ENCODE measurements at places on chromosomes 1 and 21. TPM values are rescaled to one million over a fixed set of nuclear protein-coding genes. Genes with fewer than 3 reads are reported as not detected.
A peak's percentile ranks its signal among the peaks of the same experiment; 100 is the strongest.

Gene HDGF
- 359 TPM for total RNA-seq

Gene SFT2D2
- total RNA-seq, result 106 TPM

Gene C1orf159
- 20.5 TPM for total RNA-seq

Gene S100A7
- not detected for total RNA-seq

Gene FCMR
- 16.7 TPM for total RNA-seq

Gene SLC1A7
- not detected for total RNA-seq

Gene NBPF4
- 0.97 TPM for total RNA-seq

Gene CA6
- total RNA-seq, result 0.41 TPM

Gene ZBED6
- 21.9 TPM for total RNA-seq

Gene HMCN1
- 0.18 TPM for total RNA-seq

DNA sequence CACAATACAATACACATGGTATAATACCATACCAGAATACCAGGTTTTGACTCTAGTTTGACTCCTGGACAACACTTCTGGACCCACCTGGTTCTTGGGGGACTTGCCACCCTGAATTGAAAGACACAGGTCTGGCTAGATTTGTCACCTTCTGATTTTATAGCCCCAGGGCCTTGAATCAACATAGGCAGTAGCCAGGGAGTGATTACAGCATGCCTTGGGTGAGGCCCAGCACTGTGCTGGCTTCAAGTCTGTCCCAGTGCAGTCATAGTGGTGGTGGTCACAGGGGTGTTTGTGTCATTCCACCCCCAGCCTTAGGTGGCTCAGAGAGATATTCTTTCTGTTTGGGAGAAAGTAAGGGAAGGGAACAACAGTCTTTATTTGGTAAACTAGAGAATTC lies 23.3 kb upstream of the SNX7 start:
- no peak for DNase-seq
- H3K4me3 ChIP-seq, result no peak overlapping the region
- no peaks in the 10 kb centered on the region for H3K36me3 ChIP-seq
- H3K27me3 ChIP-seq, result no peaks in the 10 kb centered on the region
- H3K27ac ChIP-seq, result no peak overlapping the region

- H3K36me3 ChIP-seq, result no peaks in the 10 kb centered on the region
- no peak overlapping the region for H3K27ac ChIP-seq
- peaks cover 7% of the 10 kb centered on the region for H3K27me3 ChIP-seq
- DNase-seq, result no peak
- no peaks in the 10 kb centered on the region for H3K4me1 ChIP-seq
These were observed 52.5 kb upstream of the AJAP1 start for GRCh38 chr1:4601941-4602340.

- peak overlapping the region; percentile 90 for H3K27ac ChIP-seq
- H3K4me3 ChIP-seq, result peak overlapping the region; percentile 70
- H3K36me3 ChIP-seq, result peaks cover 53% of the 10 kb centered on the region
- DNase-seq, result no peak
- peaks cover 61% of the 10 kb centered on the region for H3K4me1 ChIP-seq
These were observed 3.2 kb downstream of the LRRC8C start for GRCh38 chr1:89635825-89636815.

- no peak for DNase-seq
- H3K4me1 ChIP-seq, result no peaks in the 10 kb centered on the region
- no peak overlapping the region for H3K4me3 ChIP-seq
- H3K27me3 ChIP-seq, result no peaks in the 10 kb centered on the region
- no peaks in the 10 kb centered on the region for H3K36me3 ChIP-seq
These were observed 332.5 kb upstream of the CAMK1G start for GRCh38 chr1:209250861-209251636.

DNA sequence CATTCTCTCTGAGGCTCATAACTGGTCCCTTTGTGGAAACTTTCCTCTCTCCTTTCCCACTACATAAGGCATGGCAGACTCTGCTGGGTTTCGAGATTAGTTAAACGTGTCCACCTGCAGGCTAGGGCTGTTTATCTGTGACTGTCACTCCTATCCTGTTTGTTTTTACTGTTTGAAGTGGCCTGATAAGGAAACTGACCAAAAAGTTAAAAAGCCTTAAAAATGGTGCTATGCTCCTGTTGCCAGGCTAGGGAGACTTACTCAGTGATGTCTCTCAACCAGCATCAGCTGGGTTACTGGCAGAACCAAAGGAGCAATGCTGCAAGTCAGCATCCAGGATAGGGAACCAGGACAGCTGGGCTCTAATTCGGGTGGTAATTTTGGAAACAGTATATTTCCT lies 3.9 kb downstream of the PIGV start:
- H3K27me3 ChIP-seq, result no peaks in the 10 kb centered on the region
- H3K4me3 ChIP-seq, result peak overlapping the region; percentile 74
- peaks cover 49% of the 10 kb centered on the region for H3K36me3 ChIP-seq
- peak overlapping the region; percentile 96 for H3K27ac ChIP-seq
- H3K4me1 ChIP-seq, result peaks cover 43% of the 10 kb centered on the region
- no peak for DNase-seq

- H3K27ac ChIP-seq, result no peak overlapping the region
- peaks cover 14% of the 10 kb centered on the region for H3K4me1 ChIP-seq
- no peaks in the 10 kb centered on the region for H3K27me3 ChIP-seq
- DNase-seq, result no peak
- no peak overlapping the region for H3K4me3 ChIP-seq
- no peaks in the 10 kb centered on the region for H3K36me3 ChIP-seq
These were observed 29.8 kb downstream of the SHISAL2A start for GRCh38 chr1:52662645-52663313.

- H3K36me3 ChIP-seq, result no peaks in the 10 kb centered on the region
- no peak overlapping the region for H3K4me3 ChIP-seq
- no peak overlapping the region for H3K27ac ChIP-seq
- no peaks in the 10 kb centered on the region for H3K27me3 ChIP-seq
These were observed 54.2 kb upstream of the PRKACB start for GRCh38 chr1:84089867-84090266.

DNA sequence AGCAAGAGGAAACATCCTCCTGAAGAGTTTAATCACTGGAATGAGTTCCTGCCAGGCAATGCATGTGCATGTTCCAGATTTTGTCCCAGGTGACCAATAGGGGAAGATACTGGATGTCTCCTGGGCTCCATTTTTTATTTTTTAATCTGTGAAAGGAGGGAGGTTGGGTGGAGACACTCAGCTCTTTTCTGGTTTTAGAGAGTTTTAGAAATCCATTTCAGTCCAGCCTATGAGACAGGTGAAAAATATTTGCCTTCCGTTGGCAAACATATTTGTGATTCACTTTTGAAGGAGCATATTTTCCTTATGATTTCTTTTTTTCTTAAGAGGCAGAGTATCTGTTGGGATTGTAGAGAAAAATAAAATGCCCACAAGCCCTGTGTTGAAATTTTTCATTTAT lies 70.7 kb downstream of the ABCA4 start:
- H3K4me1 ChIP-seq, result peaks cover 3% of the 10 kb centered on the region
- no peak for DNase-seq
- H3K27ac ChIP-seq, result no peak overlapping the region
- H3K27me3 ChIP-seq, result peaks cover 19% of the 10 kb centered on the region
- no peak overlapping the region for H3K4me3 ChIP-seq
- no peaks in the 10 kb centered on the region for H3K36me3 ChIP-seq

DNA sequence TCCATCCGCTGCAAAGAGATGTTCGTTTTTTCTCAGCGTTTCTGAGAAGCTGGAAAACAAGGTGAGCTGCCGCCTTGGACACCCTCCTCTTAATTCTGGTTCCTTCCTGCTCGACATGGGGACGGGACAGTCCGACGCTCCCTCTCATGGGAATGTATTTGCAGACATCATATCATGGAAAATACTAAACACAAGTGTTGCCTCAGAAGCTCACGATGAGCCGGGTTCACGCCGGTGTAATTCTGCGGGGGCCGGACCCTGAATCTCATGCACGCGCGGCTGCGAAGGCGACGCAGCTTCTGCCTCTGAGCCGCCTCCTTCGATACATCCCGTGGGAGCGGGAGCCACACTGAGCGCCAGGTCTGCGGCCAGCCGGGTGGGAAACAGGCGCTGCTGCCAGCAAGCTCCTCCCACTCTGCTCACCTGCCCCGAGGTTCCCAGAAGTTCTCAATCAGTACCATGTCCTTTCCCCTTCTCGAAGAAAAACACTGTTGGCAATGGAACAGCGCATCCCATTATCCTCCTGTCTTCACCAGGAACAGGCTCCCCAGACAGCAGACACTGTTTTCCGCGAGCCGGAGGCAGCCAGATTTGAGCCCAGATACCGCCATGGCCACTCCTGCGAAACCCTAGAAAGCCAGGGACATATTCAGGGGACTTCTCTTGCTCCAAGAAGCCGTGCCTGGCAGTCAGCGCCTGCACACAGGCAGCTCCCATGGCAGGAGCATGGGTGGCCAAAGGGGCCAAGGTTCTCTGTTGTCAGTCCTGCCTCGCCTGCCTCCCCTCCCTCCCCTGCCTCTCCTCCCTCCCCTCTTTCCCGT lies 98.0 kb downstream of the WDR4 start:
- H3K4me3 ChIP-seq, result no peak overlapping the region
- H3K4me1 ChIP-seq, result peaks cover 27% of the 10 kb centered on the region
- no peak for DNase-seq
- peaks cover 27% of the 10 kb centered on the region for H3K27me3 ChIP-seq
- H3K36me3 ChIP-seq, result no peaks in the 10 kb centered on the region
- no peak overlapping the region for H3K27ac ChIP-seq

- H3K27ac ChIP-seq, result no peak overlapping the region
- H3K36me3 ChIP-seq, result peaks cover 23% of the 10 kb centered on the region
- H3K4me3 ChIP-seq, result no peak overlapping the region
- H3K4me1 ChIP-seq, result peaks cover 68% of the 10 kb centered on the region
- DNase-seq, result no peak
These were observed 85.4 kb upstream of the LRRC8D start for GRCh38 chr1:89735479-89735878.

DNA sequence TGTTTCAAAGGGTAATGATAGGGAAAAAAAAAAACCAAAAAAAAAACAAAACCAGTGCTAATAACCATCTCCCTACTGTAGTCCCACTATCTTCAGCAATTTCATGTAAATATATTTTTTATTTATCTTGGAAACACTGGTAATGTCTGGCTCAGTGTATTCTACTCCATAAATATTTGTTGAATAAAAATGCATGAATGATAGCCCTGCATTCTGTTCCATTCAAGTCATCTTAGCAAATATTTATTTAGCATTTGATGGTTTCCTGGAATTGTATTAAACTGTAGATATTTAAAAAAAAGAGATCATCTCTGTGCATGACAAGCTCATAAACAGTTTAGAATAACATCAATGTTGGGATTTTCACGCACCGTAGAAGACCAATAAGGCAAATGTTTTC lies 24.2 kb downstream of the IL23R start:
- DNase-seq, result no peak
- H3K27ac ChIP-seq, result peak overlapping the region; percentile 39
- H3K4me1 ChIP-seq, result peaks cover 10% of the 10 kb centered on the region
- H3K4me3 ChIP-seq, result no peak overlapping the region
- no peaks in the 10 kb centered on the region for H3K36me3 ChIP-seq

- no peaks in the 10 kb centered on the region for H3K27me3 ChIP-seq
- no peak overlapping the region for H3K27ac ChIP-seq
- peaks cover 53% of the 10 kb centered on the region for H3K36me3 ChIP-seq
These were observed 149.0 kb downstream of the TGFBR3 start for GRCh38 chr1:91736715-91737615.

DNA sequence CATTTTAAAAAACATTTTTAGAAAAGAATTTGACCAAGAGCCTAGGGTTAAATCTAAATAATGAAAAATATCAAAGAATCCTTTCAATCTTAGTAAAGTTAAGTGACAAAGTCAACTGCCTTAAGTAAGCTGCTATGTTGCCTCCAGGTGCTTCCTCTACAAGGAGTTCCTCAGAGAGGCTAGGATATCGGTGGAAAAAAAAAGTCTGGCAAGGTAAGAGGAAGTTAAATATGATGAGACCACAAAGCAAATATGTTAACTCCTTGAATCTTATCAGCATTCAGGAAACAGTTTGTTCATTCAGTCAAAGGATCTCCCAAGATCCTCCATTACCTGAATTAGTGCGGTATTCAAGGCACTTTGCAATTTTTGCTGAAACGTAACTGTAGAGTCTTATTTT lies 563.5 kb downstream of the PTPRC start:
- peaks cover 2% of the 10 kb centered on the region for H3K4me1 ChIP-seq
- H3K4me3 ChIP-seq, result no peak overlapping the region
- H3K27me3 ChIP-seq, result peaks cover 11% of the 10 kb centered on the region

DNA sequence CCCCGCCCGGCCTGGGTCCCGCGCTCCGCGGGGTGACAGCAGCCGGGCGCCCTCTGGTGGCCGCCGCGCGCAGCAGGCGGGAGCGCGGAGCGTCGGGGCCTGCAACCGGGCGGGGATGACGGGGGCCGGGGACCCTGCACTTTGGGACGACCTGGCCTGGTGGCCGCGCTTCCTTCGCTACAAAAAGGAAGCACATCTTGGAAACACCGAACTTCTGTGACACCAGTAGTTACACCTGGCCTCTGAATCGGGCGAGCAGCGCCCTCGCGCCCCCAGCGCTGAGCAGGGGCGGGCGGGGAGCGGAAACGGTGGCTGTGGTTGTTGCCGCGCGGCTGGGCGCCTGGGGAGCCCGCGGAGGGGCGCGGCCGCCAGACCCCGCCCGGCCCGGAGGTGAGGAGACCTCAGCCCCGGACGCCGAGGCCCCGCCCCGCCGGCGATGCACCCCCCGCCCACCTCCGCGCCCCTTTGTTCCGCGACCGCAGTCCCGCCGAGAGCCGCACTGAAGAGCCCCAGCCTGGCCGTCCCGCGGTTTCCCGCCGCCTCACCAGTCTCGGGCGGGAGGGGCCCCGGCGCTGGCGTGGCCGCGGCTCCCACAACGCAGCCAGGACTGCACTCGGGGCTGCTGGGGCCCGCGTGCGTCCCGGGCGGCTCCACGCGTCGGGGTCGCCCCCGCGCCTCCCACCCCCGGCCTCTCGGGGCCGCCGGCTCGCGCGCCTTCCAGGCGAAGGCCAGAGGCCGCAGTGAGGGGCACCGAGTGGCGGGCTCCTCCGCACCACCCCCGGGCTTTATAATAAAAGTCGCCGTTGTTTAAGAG lies 59.3 kb downstream of the H3-3A start:
- H3K4me1 ChIP-seq, result peaks cover 27% of the 10 kb centered on the region
- peak; percentile 77 for DNase-seq
- H3K4me3 ChIP-seq, result peak overlapping the region; percentile 81
- no peaks in the 10 kb centered on the region for H3K36me3 ChIP-seq

GRCh38 chr1:109192433-109192832 lies 21.3 kb upstream of the SARS1 start:
- no peaks in the 10 kb centered on the region for H3K36me3 ChIP-seq
- no peak overlapping the region for H3K27ac ChIP-seq
- H3K27me3 ChIP-seq, result no peaks in the 10 kb centered on the region
- no peak for DNase-seq
- H3K4me1 ChIP-seq, result peaks cover 7% of the 10 kb centered on the region

- peaks cover 90% of the 10 kb centered on the region for H3K36me3 ChIP-seq
- H3K27ac ChIP-seq, result no peak overlapping the region
- peaks cover 52% of the 10 kb centered on the region for H3K4me1 ChIP-seq
These were observed 7.0 kb downstream of the SOD1 start for GRCh38 chr21:31666445-31667010.

DNA sequence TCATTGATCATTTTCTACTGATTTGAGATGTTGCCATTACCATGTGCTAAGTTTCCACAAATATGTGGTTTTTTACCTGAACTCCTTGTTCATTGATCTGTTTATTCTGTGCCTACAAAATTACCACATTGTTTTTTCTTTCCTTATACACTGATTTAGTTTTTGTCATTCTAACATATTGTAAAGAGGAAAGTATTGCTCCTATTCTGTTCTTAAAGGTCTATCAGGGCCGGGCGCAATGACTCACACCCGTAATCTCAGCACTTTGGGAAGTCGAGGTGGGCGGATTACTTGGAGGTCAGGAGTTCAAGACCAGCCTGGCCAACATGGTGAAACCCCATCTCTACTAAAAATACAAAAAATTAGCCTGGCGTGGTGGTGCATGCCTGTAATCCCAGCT lies 75.1 kb downstream of the CAMTA1 start:
- H3K27me3 ChIP-seq, result no peaks in the 10 kb centered on the region
- H3K27ac ChIP-seq, result no peak overlapping the region
- no peak for DNase-seq
- no peak overlapping the region for H3K4me3 ChIP-seq
- H3K36me3 ChIP-seq, result peaks cover 4% of the 10 kb centered on the region

GRCh38 chr1:186139115-186139514 lies 235.9 kb downstream of the TPR start:
- no peak overlapping the region for H3K4me3 ChIP-seq
- no peak for DNase-seq
- no peak overlapping the region for H3K27ac ChIP-seq
- H3K27me3 ChIP-seq, result peaks cover 2% of the 10 kb centered on the region

All from activated T-helper 2 cell treated with anti-CD3 and anti-CD28 coated beads, Interferon-gamma antibody, Interleukin-2, Interleukin-4, amounts not matched to agents 10 μg/mL and 5 μg/mL and 100 μg/mL, durations not matched to agents 14 hours and 24 hours and 36 hours (primary cell).